ENCODE measurements at places on chromosomes 13 and 19.

GRCh38 chr19:8609279-8610040 is 1.1 kb downstream of the ADAMTS10 start:
- DNase-seq = no peak

GRCh38 chr19:2012941-2013682 is 2.4 kb downstream of the BTBD2 start:
- no peak for DNase-seq

DNA sequence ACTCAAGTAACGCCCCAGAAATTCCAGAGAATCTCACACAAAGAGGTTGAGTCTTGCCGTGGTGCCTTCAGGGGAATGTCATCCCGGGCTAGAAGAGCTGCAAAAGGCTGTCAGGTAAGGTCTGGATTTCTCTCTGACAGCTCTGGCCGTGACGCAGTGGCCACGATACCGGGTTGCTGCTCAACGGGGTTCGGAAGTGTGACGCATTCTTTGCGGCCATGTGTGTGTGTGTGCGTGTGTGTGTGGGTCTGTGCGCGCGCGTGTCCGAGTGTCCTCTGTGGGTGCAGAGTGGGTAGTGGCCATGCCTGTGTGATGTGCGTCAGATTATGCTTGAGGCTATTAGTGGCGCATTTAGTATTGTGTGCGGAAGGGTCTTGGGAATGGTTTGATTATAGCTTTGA is 306 bp downstream of the ZNF540 start:
- peak; percentile 50 for DNase-seq

GRCh38 chr13:20901668-20902437 is 693 bp downstream of the XPO4 start:
- peak; percentile 6 for DNase-seq

GRCh38 chr13:26855071-26855470 is 94.5 kb upstream of the GPR12 start:
- no peak for DNase-seq

DNA sequence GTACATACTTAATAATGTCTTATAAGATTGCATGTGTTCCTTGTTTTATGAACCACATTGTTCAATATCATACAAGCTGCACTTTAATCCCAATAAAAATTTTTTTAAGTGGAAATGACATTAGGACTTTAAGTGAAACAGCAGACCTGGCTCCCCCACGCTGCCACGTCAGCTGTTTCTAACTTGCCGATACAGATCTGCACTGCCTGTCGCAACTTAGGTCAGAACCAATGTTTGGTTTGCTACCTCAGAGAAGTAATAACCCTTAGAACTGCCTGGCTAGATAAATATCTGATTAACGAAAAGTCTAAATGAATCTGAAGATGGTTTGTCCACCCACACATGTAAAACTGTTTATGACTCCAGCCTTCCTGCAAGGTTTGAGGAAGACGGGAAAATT is 327.5 kb upstream of the DACH1 start:
- DNase-seq = no peak

DNA sequence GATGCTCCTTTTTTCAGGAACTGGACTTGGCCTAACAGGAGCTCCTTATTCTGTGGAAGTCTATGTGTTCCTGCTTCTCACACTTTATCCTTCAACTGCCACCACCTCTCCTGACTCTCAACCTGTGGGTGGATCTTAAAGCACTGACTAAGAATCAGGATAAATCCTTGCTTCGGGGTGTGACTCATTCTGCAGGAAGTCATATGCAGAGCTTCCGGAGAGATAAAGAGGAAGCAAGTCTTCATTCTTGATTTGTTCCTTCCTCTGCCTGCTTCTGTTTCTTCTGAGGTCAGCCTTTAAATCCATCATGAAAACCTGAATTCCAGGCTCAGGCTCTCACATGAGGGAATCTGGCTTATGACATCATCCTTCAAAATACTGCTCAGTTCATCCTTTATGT is 137.1 kb upstream of the ATXN8OS start:
- no peak for DNase-seq

GRCh38 chr13:73970421-73971055 is 163.7 kb downstream of the KLF12 start:
- no peak for DNase-seq

DNA sequence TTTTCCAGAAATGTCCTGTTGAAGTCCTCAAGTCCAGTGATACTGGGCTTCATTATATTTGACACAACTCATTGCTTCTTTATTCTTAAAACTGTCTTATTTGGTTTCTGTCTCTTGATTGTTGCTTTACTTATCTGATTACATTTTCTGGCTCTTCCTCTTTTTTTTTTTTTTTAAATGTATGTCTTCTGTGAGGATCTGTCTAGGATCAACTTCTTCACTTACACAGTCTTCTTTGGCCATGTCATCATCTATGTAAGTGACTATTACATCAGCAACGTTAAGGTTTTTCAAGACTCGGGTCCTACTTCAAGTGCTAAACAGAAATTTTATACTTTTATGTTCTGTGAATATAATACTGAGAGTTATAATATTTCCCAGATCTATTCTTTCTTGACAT is 162.1 kb downstream of the PDS5B start:
- no peak for DNase-seq

DNA sequence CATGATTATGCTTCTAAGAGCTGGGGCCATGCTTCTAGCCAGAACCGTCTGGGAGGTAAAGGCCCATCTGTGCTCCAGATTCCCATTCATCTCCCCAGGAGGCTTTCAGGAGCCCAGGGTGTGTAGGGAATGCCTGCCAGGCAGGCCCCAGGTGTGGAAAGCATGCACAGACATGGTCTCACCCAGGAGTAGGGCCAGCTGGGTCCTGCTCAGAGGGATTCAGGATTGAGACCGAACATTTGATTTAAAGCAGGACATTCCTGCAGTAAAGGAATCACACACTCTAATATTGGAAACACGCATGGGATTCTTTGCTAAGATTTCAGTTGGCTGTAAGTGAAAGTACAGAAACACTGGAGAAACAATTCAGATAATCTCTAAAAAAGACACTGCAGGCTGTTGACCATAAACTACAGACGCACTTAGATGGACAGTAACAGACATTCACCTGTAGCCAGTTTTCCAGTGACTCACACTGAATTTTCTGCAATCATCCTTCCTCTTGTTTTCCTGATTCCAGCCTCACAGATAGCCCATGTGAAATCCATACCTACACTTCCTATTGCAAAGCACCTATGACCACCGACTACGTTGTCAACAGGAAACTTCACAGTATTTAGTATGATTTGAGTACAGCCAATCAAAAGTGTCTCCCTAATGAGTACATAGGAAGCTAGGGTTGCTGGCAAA is 257.8 kb downstream of the TBC1D4 start:
- no peak for DNase-seq

GRCh38 chr13:71752775-71753513 is 114.1 kb downstream of the DACH1 start:
- DNase-seq = no peak

DNA sequence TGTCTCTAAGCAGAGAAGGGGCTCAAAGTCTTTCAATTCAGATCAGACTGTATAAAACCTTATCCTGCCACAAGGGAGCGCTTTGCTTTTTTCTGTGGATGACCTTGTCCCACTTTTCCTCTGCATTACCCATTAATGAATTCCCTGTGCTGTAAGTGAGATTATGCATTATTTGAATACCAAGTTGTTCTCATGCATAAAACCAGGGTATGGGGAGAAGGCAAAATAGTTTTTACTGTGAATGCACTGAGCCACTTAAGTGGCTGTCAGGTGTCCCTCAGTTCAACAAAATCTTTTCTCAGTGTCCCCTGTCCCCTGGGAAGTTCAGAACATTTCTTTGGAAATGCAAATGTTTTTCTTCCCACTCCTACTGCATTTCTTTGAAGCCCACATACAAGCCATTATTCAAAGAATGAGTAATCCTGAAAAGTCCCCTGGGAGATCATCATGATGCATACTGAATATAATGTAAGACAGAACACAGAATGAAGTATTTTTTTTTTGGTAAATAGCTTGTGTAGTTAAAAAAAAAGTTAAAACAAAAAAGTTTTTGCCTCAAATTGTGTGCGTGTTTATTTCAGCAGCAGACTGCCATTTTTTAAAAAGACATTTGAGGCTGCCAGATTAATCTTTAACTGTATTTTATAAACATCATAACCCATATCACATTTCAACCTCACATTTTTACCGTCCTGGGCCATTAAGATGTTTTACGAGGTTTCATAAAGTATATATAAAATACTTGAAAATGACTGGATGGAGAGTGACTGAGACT is 506.7 kb upstream of the PCDH9 start:
- no peak for DNase-seq

GRCh38 chr13:27339299-27339698 is 68.7 kb downstream of the RASL11A start:
- DNase-seq = peak; percentile 8

GRCh38 chr19:6126335-6126974 is 9.0 kb upstream of the ACSBG2 start:
- no peak for DNase-seq

- DNase-seq = no peak
Measured at GRCh38 chr19:53597023-53597422, 34.8 kb upstream of the DPRX start.

DNA sequence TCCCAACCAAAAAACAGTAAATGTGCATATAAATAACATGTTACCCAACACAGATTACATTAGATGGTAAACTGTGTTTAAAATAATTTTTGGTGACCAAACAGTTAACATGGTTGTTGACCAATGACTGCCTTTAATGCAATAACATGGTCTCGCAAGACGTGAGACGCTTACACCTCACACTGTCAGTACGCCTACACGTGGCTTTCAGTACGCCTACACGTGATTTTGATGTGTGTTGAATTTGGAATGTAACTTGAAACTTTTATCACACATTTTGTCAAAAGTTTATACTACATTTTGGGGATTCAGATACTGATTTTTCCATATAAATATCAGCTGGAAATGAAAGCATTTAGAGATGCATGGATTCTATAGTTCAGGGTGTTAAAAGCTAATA is 32.0 kb downstream of the SLC7A9 start:
- no peak for DNase-seq

Measured in effector CD4-positive, alpha-beta T cell (primary cell).